Esophagus mucosa (tissue), 1 donor: ENCODE measurements at places on chromosomes 3 and 15.
A peak's percentile ranks its signal among the peaks of the same experiment; 100 is the strongest.

GRCh38 chr3:33665294-33665693 lies 52.8 kb downstream of the CLASP2 start:
- no peak for ATAC-seq

DNA sequence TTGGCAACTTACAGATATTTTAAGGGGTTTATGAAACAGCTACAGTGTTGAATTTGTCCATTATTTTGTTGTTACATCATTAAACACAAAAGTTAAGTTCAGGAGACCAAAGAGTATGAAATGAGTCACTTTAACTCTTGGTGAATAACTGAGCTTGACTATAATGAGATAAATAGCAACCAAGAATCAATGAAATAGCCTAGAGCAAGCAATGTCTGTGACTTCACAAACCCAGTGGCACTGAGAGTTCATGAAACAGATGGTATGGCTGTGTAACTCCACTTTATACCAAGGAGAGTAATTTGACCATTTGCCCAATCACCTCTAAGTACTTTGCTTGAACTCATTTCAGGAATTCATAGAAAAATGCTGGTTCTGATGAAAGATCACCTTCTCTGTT lies 169.6 kb upstream of the GADL1 start:
- ATAC-seq = no peak

DNA sequence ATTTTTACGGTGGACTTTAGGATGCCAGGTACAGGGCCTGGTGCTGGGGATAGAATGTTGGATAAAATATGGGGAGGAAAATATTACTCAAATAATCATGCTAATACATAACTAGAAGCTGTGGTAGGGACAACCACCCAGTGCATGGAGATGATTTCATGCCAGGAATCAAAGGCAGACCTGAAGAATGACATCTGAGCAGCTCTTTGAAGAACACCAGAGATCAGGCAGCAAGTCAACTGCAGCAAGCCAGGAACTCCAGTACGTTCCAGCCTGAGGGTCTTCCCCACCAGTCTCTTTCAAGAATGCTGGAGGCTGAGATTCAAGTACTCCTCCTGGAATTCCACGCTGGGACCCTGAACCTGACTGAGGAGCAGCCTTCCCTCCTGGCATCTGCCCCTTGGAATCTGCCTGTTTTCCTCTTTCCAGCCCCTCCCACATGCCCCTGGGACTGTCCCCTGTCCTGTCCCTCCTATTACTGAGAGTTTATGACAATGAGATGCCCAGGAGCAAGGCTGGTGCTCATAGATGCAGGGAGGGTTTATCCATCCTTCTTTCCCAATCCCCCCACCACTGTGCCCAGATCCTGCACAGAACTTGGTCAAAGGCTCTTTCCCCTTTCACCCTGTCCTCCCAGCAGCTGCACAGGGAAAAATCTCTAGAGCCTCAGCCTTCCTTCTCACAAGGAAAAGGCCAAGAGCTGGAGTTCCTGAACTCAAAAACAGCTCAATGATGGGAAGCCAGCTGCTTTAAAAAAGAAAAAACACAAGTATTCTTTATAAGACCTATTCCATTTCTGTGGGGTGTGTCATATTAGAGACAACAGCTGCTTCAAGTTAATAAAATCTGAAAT lies 68.0 kb downstream of the PDZRN3 start:
- no peak for ATAC-seq

- ATAC-seq = peak; percentile 68
These were observed 84.7 kb upstream of the LMCD1 start for GRCh38 chr3:8416965-8417364.

GRCh38 chr3:15903164-15903563 lies 105.4 kb upstream of the ANKRD28 start:
- ATAC-seq = peak; percentile 43

DNA sequence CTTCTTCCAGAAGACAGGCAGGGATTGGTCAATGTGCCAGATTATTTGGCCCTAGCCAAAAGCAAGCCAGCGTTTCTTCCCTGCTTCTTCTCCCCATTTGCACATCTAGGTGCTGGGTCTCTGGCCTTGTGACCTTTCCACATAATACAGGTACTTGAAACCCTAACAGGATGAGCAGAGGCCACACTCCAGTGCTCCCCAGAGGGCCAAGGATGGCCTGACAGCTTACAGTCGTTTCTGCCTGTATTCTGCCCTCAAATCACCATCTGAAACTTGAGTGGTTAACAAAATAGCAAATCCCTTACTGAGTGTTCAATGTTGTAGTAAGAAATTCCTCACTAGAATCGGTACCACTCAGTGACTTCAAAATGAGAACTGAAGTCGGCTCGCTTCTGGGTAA lies 29.1 kb downstream of the MKRN2 start:
- ATAC-seq = no peak

GRCh38 chr3:49492969-49493368 lies 22.9 kb downstream of the DAG1 start:
- ATAC-seq = no peak

- no peak for ATAC-seq
These were observed 49.2 kb downstream of the OXSR1 start for GRCh38 chr3:38214560-38214959.

DNA sequence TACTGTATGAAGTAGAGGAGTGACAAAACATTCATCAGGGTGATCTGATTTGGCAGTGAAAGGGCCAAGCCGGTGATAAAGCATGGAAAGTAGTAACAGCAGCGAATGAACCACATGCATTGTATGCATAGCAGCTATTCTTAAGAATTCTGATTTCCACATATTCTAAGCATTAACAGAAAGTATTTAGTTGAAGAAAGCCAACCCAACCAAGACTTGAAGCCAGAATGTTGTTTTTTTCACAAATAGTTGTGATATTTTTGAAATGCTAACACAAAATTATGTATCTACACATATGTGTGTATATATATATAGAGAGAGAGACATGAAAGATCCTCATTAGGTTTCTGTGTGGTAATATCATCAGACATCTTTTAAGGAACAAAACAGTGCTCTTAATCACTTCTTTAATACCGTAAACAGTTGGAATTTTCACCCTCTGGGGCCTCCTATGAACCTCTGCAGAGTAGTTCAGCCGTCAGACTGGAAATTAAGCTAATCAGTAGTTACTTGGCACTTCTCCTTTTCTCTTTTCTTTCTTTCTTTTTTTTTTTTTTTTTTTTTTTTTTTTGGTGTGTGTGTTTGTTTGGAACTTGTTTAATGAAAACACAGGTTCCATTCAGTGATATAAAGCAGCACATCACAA lies 139.6 kb downstream of the CMSS1 start:
- ATAC-seq = no peak

- no peak for ATAC-seq
These were observed 84.1 kb downstream of the WNT7A start for GRCh38 chr3:13795816-13796215.

DNA sequence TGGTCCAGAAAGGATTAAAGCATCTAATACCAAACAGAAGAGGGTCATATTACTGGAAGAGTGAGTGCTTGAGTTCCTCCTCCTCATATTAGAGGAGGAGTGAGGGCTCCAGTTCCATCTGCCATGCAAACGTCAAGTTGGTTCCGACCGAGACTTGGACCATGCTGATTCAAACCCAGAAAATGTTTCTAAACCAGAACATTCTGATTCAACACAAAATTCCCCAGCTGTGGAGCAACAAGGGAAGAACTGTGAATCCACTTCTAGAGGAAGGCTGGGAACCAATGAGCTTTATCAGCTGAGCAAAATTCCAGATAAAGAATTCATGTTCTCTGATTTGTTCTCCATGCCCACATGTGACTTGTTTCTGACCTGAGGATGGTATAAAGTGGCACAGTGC lies 135.6 kb upstream of the WNT5A start:
- ATAC-seq = no peak

- ATAC-seq = no peak
These were observed 593.3 kb downstream of the UNC13C start for GRCh38 chr15:54571576-54571975.

GRCh38 chr3:119538772-119539171 lies 20.6 kb downstream of the CD80 start:
- no peak for ATAC-seq

- no peak for ATAC-seq
These were observed 123.1 kb downstream of the ZNF609 start for GRCh38 chr15:64583519-64583918.

- ATAC-seq = no peak
These were observed 123.1 kb downstream of the CHCHD6 start for GRCh38 chr3:126827121-126827520.

GRCh38 chr3:159796744-159797143 lies 191.9 kb upstream of the IL12A start:
- peak; percentile 28 for ATAC-seq

DNA sequence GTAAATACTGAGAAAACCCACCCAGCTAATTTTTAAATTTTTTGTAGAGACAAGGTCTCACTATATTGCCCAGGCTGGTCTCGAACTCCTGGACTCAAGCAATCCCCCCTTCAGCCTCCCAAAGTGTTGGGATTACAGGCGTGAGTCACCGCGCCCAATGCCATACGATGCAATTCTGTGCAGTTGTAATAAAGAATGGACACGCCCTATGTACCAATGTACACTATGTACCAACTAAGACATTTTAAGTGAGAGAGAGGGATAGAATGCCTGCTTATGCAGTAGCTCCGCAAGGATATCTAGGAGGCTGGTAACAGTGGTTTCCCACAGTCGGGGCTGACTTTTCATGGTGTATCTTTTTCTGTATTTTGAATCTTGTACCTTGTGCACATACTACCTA lies 14.6 kb downstream of the ZNF710 start:
- peak; percentile 86 for ATAC-seq

GRCh38 chr3:192449036-192449435 lies 278.3 kb downstream of the FGF12 start:
- no peak for ATAC-seq

GRCh38 chr15:55900019-55900418 lies 93.4 kb downstream of the NEDD4 start:
- ATAC-seq = no peak

- ATAC-seq = no peak
These were observed 37.8 kb upstream of the MUC4 start for GRCh38 chr3:195849322-195850074.

GRCh38 chr3:61669668-61670299 lies 108.4 kb downstream of the PTPRG start:
- ATAC-seq = peak; percentile 74

- no peak for ATAC-seq
These were observed 6.4 kb downstream of the ATP8B4 start for GRCh38 chr15:50112488-50113186.

GRCh38 chr15:28991236-28992171 lies 105.7 kb downstream of the APBA2 start:
- ATAC-seq = no peak

DNA sequence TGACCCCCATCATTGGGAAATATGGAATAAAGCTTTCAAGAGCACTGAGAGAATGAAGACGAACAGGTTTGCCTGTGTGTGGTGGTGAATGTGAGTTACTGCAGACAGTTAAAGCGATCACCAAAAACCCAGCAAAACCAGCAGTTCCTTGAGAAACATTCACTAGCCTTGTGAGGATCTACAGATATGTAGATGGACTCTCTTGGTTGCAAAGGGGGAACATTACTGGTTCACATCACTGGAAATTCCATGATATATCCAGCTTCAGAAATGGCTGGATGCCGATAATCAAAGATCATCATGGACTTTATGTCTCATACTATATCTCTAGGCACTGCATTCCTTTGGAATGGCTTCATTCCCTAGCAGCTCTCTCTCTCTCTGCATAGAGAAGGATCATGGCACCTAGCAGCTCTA lies 10.2 kb upstream of the HERC1 start:
- ATAC-seq = no peak

GRCh38 chr15:68340726-68341671 lies 63.5 kb downstream of the FEM1B start:
- no peak for ATAC-seq

GRCh38 chr15:35064576-35065190 lies 20.4 kb downstream of the NANOGP8 start:
- no peak for ATAC-seq

DNA sequence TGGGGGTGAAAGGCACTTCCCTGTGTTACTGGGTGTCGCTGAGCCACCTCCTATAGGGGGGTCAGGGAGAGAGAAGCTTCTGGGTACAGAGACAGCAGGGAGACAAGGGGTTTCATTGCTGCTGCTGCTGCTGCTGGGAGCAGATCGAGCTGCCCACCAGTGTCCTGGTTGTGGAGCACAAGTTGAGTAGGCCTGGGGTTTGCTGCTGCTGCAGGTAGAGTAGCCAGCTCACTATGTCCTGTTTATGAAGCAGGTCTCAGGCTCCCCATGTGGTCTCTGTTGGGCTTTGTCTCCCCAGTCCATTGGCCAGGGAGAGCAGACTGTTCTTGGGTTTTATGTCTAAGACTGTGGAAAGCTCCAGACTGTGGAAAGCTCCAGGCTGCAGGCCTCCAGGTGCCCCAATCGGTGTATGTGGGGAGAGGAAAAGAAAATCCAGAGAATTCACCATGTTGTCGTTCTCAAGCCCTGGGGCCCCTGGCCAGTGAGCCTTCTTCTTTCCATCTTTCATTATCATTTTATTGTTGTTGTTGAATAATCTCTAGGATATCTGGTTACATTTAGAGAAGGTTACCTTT lies 157.8 kb downstream of the ADAMTS17 start:
- ATAC-seq = no peak

DNA sequence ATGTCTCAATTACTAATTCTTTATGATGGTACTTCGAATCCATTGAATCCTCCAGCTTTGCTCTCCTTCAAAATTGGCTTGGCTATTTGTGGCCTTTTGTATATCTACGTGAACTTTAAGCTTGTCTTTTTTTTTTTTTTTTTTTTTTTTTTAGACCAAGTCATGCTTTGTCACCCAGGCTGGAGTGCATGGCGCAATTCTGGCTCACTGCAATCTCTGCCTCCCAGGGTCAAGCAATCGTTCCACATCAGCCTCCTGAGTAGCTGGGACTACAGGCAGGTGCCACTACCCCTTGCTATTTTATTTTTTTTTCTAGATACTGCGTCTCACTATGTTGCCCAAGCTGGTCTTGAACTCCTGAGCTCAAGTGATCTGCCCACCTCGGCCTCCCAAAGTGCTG lies 7.7 kb upstream of the DIPK2A start:
- no peak for ATAC-seq

GRCh38 chr15:51044037-51044727 lies 50.5 kb downstream of the TNFAIP8L3 start:
- ATAC-seq = no peak

DNA sequence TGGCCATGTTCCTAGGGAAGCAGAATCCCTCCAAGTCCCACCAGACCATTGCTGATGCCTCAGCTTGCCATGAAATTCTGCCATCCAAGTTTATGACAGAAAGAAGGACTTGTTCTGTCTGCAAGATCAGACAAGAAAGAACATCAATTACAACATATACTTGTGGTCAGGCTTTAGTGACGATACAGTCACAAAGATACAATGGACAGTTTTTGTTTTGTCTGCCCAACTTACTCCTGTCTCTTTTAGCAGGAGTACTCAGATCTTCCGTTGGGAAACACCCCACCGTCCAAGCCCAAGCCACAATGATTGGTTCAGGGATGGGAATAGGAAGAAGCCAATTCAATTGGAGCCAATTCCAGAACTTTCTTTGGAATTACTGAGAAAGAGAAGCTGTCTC lies 15.7 kb downstream of the KLHL6 start:
- no peak for ATAC-seq

GRCh38 chr3:123635717-123636116 lies 50.9 kb upstream of the HACD2 start:
- ATAC-seq = no peak
